Calu3 (cell line): ENCODE measurements at places on chromosomes 6 and 20. TPM values are rescaled to one million over a fixed set of nuclear protein-coding genes. Genes with fewer than 3 reads are reported as not detected.

- no peak for DNase-seq
These were observed 2.8 kb downstream of the SPO11 start for GRCh38 chr20:57332105-57333089.

DNA sequence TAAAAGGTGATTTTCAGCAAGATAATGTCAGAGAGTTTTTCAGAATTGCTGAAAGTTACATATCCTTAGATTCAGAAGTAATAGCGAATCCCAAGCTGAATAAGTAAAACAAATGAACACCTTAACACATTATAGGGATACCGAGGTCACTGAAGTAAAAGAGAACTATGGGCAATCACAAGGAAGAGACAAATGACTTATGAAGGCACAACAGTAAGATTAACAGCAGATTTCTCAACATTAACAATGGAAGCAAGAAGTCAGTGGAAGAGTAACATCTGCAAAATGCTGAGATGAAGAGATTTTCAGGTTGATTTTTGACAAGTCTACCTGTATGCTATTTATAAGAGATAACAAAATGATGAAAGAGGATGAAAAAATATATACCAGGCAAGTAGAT lies 86.1 kb upstream of the EZR start:
- no peak for DNase-seq

GRCh38 chr6:3231247-3232016 lies 4.0 kb upstream of the TUBB2B start:
- DNase-seq, result peak; percentile 81

The CENPW gene
- 66.4 and 73.4 TPM in 2 replicates for total RNA-seq

The EPB41L1 gene
- 121 and 184 TPM in 2 replicates for total RNA-seq

- DNase-seq, result no peak
These were observed 451.0 kb downstream of the PLCB1 start for GRCh38 chr20:8583012-8583565.

- DNase-seq, result no peak
These were observed 14.0 kb downstream of the PPARD start for GRCh38 chr6:35356391-35356790.

GRCh38 chr6:90186637-90187371 lies 109.8 kb downstream of the BACH2 start:
- DNase-seq, result no peak

DNA sequence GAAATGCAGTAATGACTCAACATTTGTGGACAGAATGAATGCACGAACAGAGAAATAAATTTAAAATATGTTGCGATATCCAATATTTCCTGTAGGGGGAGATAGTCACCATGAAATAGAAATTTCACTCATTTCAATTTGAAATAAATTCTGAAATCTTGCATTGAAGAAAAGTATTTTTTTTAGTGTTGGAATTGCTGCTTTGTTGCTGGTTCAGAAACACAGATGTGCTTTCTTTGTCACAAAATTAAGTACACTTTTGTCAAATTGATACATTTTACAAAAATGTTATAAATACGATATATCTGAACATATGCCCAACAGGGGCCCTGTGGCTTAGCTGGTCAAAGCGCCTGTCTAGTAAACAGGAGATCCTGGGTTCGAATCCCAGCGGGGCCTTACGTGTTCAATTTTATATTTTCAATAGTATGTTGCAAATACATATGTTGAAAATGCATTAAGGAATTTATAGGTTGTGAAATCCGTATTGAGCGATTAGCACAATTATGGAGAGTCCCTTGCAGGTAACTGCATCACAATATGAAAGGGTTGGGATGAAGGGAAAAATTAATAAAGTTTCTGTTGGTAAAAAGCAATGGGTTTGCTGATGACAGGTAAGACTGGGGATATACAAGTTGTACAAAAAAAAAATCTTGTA lies 85.4 kb upstream of the PRSS16 start:
- DNase-seq, result peak; percentile 68

The KCNB1 gene
- not detected in 2 replicates for total RNA-seq

The CLDN20 gene
- not detected in 2 replicates for total RNA-seq

DNA sequence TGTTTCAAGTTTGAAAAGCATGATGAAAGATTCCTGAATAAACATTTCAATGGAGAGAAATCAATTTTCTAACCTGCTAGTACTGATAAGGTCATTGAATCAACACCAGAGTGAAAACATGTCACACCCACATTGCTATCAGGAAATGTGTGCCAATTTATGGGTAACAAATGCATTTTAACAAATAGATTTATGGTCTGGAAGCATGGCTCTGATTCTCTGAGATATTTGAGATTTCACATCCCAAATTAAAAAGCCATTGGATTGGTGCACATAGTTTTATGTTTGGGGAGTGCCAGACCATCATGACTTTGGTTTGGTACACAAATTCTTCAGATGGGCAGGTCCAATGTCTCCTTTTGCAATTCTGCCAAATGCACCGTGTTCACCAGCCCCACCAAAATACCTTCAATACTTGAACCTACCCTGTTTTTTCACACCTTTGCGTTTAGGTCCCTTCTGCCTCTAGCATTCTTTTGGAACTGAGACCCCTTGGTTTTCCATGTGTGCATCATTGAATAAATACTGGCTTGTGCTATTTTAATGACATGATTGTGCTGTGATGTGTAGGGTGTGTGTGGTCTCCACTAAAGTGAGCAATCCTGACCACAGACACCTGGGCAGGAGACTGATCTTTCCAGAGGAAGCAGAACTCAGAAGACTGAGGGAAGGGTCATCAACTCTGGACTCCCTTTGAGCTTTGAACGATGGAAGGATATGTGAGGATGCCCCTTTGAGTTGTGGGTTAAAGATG lies 20.4 kb downstream of the IL20RA start:
- DNase-seq, result no peak

The RPN2 gene
- 508 and 522 TPM in 2 replicates for total RNA-seq

DNA sequence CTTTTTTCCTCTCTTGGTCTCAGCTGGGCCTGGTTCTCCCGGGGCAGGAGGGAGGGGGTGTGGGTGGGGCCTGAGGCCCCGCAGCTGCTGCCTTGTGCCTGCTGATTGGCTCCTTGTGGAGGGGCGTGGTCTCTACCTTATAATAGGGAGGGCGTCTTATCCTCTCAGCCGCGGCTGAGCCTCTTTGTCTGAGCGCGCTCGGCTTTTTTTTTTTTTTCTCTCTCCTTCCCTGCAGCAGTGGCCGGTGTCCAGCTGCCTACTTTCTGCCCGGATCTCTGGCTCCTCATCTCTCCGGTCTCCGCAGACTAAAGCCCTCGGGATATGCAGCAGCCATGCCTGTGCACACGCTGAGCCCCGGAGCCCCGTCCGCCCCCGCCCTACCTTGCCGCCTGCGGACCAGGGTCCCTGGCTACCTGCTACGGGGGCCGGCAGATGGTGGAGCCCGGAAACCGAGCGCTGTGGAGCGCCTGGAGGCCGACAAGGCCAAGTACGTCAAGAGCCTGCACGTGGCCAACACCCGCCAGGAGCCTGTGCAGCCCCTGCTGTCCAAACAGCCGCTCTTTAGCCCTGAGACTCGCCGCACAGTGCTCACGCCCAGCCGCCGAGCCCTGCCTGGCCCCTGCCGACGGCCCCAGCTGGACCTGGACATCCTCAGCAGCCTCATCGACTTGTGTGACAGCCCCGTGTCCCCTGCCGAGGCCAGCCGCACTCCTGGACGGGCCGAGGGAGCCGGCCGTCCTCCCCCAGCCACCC lies 11.1 kb downstream of the FAM110A start:
- no peak for DNase-seq

DNA sequence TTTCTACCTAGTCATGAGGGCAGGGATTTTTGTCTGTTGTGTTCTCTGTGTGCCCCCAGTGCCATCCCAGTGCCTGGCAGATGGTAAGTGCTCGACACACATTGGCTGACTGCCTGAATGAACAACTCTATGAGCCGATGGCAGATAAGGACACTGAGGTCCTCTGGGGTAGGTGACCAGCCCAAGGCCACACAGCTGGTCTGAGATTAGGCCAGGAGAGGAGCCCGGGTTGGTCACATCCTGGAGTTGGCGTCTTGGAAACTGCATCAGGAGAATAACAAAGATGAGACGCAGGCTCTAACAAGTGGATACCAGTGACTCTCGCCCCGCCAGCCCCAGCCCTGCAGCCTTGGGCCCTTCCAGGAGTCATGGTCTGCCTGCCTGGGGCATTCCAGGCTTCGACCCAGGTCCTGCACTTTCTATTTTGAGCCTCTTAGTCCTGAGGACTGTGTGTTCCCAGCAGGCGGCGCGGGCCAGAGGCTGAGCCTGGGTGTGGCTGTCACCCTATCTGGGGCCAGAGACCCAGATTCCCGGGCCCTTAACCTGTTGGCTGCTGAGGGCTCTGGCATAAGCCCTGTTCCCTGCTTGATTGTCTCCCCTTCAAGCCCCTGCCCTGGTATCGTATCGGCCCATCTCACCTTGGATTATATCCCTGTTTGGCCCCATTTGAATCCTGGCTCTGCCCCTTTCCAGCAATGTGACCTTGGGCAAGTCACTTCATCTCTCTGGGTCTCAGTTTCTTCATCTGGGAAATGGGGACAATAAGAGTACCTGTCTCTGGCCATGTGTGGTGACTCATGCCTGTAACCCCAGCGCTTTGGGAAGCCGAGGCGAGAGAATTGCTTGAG lies 88.3 kb downstream of the CEBPB start:
- DNase-seq, result peak; percentile 88

- DNase-seq, result no peak
These were observed 26.5 kb upstream of the EMILIN3 start for GRCh38 chr20:41392871-41393704.

GRCh38 chr20:1888796-1889463 lies 6.3 kb upstream of the SIRPA start:
- DNase-seq, result no peak

DNA sequence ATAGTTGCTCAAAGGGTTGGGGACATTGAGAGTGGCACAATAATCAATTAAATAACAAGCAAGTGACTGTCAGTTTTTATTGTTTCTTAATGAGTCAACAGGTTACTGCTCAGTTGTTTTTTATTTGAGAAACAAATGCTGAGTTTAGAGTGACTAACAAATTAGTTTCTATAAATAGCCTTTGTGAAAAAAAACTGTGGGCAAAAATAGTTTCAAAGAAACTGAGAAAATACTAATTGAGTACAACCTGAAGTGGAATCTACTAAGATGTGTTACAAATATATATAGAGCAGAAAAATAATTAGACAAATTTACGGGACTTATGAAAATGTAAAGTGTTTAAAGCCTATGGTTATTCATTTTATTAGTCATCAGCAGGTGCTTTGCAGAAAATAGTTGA lies 22.3 kb downstream of the BEND6 start:
- no peak for DNase-seq

DNA sequence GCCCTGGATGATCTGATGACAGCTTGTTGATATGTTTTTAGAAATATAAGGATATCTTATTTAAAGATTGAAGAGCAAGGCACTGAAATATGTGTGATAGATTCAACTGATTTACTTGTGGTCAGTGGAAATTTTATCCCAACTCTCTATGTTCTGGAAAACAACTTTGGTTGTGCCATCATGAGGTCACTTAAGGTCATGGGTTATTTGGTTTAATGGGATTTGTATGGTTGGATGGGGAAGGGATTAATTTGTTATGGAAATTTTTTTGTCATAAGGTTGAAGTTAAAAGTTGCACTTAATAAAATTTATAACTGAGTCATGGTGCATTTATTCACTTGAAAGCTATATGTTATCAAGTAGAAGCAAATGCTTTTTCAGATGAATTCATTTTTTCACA lies 214.3 kb upstream of the LAMP5 start:
- no peak for DNase-seq

The OPRM1 gene
- not detected in 2 replicates for total RNA-seq

The SLC22A16 gene
- not detected in 2 replicates for total RNA-seq

GRCh38 chr6:106546691-106547414 lies 82.4 kb downstream of the RTN4IP1 start:
- peak; percentile 54 for DNase-seq

The SLC17A3 gene
- total RNA-seq, result not detected in 2 replicates

DNA sequence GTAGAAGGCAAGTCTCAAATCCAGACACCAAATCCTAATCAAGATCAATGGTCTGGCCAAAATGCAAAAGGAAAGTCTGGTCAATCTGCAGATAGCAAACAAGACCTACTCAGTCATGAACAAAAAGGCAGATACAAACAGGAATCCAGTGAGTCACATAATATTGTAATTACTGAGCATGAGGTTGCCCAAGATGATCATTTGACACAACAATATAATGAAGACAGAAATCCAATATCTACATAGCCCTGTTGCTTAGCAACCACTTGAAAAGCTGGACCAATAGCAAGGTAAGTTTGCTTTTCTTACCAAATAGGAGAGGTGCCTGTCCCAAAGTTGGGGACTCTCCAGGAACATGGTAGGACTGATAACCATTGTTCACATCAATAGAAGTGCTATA lies 2.0 kb downstream of the SEMG2 start:
- no peak for DNase-seq

DNA sequence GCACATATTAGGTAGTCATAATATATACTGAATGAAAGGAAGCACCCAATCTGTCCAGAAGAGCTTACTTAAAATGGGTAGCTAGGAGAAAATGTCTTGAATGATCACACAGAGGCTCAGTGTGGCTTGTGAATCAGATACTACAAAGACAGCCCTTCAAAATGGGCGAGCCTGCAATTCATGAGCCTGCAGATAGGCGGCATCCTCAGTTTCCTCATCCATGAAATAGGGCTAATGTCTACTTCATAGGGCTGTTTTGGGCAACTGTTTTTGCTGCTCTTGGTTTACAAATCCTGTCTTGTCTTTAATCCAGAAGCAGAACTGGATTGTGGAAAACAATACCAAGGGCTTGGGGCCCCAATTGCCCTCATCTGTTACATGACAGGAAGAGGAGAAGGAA lies 129.3 kb upstream of the KCNK16 start:
- DNase-seq, result no peak

The SLC22A2 gene
- total RNA-seq, result not detected in 2 replicates
